ENCODE measurements at places on chromosomes 2 and 18.

DNA sequence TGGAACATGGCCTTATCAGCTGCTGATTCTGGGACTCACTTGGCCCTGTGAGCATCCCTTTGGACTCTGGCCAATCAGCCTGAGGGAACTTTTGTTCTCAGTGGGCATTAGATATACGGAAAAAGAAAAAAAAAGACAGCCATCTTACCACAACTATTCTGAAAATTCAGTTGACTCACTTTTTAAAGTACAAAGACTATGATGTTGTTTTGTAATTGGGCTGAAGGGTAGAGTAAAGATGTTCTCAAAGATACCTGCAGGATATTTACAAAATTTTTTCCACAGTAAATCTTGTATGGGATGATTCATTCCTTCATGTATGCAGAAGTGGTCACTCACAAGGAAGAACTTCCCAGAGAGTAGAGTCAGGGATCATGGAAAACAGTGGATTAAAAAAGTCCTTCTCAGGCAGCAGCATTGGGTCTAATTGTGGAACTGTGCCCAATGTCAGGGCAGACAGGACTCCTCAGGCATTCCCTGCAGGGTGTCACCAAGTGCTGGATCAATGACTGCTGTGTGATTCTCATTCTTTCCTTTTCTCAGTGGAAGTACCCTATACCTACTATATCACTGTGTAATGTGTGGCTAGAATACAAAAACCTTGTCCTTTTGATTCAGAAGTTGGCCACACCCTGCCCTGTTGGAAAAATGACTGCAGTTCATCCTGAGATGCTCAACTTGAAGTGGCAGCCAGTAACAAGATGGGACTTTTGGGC, 35.4 kb downstream of the SULT1C4 start:
- DNase-seq: no peak

DNA sequence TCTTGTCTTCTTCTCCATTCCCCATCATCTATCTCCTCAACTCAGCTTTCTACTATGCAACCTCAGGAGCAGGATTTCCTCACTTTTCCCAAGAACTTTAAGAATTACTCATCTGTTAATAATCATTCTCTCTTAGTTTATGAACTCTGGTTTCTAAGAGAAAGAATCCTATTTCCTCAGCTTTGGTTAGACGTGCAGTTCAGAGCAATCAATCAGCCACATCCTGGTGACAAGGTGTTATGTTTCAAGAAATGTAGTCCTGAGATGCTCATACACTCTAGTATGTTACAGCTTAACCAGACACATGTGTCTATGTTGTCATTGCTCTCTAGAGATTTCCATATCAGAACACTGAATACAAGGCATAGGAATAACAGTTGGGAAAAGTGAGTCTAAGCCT, 277.9 kb downstream of the MBD2 start:
- DNase-seq: no peak

DNA sequence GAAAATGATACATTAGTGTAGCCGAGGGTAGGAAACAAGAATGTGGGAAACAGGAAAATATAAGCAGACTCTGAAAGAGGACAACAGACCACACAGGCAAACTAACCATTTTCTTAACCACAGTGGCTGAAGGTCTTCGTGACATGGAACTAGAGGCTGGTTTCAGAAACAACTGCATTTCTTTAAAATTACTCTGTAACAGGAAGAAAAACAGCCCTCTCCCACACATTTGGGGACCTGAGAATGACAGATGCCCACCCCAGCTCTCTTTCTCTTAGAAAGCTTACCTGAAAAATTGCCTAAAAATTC, 13.8 kb upstream of the SLC25A52 start:
- DNase-seq: no peak

DNA sequence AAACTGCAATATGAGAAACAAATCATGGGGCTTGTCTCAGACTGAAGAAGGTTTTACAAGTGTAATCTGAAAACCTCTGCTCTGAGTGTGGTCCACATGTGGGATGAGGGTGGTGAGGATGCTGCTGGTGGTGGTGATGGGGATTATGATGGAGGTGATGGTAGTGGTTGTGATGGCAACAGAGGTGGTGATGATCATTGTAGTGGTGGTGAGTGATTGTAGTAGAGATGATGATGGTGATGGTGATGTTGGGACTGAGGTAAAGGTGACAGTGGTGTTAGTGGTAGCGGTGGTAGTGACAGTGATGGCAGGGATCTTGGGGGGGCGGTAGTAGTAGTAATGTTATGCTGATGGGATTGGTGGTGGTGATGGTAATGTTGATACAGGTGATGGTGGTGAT, 217.8 kb downstream of the ANAPC1 start:
- no peak for DNase-seq

DNA sequence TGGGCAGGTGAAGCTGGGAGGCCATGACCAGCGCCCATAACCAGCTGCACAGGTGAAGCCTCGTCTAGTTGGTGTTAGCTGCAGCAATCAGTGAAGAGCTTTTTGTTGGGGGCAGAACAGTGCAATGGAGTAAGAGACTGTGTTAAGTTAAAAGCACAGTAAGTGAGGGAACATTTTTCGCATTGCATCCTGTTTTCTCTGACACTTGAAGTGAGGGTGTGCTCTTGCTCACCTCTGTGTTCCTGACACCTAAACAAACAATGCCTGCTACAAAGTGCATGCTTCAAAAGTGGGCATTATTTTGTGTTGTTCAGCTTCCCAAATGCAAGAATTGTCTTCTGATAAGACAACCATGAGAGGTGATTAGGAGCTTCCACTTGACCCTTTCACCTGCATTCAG, 324.0 kb upstream of the ACVR2A start:
- no peak for DNase-seq

DNA sequence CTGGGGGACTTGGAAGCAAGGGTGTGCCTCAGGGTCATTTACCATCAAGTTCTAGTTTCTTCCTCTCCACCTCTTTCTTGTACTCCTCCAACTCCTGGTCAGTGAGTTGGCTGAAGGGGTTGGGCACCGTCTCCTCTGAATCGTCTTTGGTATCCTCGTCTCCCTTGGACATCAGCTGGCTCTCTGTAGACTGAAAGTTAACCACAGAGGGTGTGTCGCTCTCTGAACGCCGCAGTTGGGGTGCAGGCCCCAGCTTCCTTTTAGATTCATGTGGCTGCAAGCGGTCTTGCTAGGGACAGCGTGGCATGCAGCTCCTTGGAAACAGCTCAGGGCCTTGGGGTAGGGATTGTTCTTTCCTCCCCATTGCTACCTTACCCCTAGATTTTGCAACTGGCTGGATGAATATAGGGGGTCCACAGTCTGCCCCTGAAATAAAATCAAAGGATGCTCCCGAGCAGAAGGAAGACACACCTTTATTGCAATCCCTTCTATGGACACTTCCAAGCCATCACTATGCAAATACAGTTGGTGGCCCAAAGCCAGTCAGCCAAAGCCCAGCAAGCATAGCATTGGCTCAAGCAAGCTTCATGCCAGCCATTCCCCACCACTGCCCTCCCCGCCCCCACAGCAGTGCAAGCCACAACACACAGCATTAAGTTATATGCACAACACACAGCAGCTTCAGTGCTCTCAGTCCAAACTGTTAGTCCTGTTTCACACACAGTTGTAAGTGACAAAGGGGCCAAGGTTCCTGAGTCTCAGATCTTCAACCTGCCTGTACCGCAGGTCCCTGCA, 93.2 kb downstream of the ADD2 start:
- DNase-seq: no peak
